ENCODE measurements at places on chromosomes 6 and 20. TPM values are rescaled to one million over a fixed set of nuclear protein-coding genes. Genes with fewer than 3 reads are reported as not detected.

GRCh38 chr6:91667596-91667995 lies 1080.7 kb upstream of the MAP3K7 start:
- H3K27me3 ChIP-seq = no peaks in the 10 kb centered on the region
- no peak overlapping the region for H3K4me3 ChIP-seq
- no peaks in the 10 kb centered on the region for H3K4me1 ChIP-seq
- no peaks in the 10 kb centered on the region for H3K36me3 ChIP-seq
- H3K27ac ChIP-seq = no peak overlapping the region
- no peak for DNase-seq

DNA sequence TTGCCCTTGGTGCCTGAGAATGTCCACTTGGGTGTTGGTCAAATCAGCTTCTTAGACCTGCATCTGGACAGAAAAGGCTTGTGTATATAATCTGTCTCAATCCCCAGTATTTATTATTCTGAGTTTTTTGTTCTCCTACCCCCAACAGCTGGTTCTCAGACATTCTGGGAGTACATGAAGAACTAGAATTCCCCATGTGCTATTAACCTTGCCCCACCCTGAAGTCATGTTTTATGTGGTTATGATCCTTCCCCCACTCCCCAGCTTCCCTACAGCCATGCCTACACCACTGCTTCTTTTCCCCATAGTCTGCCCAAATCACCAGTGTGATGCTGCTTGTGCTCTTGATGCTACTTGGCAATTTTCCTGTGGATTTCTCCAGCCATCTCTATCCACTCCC lies 157.0 kb downstream of the ADAT2 start:
- no peaks in the 10 kb centered on the region for H3K4me1 ChIP-seq
- H3K4me3 ChIP-seq = no peak overlapping the region
- H3K27me3 ChIP-seq = no peaks in the 10 kb centered on the region
- no peaks in the 10 kb centered on the region for H3K36me3 ChIP-seq
- no peak overlapping the region for H3K27ac ChIP-seq

GRCh38 chr6:3011592-3011991 lies 11.9 kb downstream of the NQO2 start:
- no peak overlapping the region for H3K27ac ChIP-seq
- peaks cover 29% of the 10 kb centered on the region for H3K36me3 ChIP-seq
- H3K27me3 ChIP-seq = no peaks in the 10 kb centered on the region
- no peak for DNase-seq
- no peak overlapping the region for H3K4me3 ChIP-seq

REPS1 gene
- 43.1 TPM for total RNA-seq

DNA sequence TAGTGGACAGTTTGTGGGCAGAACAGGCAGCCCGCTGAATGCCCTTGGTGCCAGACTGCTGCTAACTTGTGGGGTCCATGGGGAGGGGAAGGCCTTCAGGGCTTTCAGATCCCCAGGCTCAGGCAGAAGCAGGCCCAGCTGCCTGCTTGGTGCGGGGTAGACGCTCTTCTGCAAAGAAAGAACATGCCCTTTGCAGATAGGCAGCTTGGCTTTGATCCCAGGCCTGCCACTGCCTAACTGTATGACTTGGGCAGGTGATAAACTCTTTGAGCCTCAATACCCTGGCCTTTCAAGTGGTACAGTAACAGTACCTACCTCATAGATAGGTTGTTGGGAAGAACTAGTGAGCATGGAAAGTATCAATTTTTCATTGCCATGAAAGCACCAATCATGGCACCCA lies 28.4 kb downstream of the CHMP4B start:
- no peak for DNase-seq
- H3K4me1 ChIP-seq = peaks cover 19% of the 10 kb centered on the region
- no peaks in the 10 kb centered on the region for H3K27me3 ChIP-seq
- no peak overlapping the region for H3K27ac ChIP-seq
- no peaks in the 10 kb centered on the region for H3K36me3 ChIP-seq

DNA sequence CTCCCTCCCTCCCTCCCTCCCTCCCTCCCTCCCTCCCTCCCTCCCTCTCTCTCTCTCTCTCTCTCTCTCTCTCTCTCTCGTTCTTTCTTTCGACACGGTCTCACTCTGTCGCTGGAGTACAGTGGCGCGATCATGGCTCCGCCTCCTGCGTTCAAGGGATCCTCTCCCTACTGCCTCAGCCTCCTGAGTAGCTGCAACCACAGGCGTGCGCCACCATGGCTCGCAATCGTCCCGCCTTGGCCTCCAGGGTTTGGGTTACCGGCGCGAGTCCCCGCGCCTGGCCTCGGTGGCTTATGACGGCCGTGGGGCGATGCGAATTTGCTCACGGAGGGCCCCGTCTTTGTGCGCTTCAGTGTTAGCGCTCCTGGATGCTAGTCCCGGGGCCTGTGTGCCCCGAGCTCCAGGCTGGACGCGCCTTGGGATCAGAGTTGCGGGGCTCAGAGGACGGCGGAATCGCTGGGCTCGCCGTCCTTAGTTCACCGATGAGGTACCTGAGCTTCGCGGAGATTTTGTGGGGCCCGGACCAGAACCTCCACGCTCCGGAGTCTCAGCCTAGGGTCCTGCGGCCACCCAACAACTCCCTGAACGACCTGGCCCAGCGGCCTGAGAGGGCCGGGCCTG lies 45.2 kb downstream of the MCUR1 start:
- H3K4me3 ChIP-seq = no peak overlapping the region
- H3K36me3 ChIP-seq = no peaks in the 10 kb centered on the region
- no peak overlapping the region for H3K27ac ChIP-seq
- peaks cover 18% of the 10 kb centered on the region for H3K4me1 ChIP-seq
- H3K27me3 ChIP-seq = no peaks in the 10 kb centered on the region

DNA sequence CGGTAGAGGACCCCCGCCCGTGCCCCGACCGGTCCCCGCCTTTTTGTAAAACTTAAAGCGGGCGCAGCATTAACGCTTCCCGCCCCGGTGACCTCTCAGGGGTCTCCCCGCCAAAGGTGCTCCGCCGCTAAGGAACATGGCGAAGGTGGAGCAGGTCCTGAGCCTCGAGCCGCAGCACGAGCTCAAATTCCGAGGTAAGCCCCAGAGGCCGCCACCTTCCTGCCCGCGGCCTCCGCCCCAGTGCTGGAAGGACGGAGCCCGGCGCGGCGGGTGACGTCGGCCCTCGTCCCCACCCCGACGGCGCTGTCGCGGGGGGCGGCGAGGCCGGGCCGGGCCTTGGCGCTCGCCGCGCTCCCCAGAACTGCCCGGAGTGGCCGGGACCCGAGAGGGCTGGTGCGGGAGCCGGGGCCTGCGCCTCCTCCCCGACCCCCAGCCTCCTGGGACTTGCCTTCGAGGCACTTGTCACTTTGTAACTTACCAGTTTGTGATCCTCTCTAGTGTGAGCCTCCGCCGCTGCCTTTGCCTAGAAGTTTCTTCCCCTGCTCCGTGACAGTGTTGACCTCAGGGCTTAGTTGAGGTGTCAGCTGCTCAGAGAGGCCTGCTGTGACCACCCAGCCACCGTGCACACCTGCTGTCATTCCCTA lies 417 bp downstream of the VAPB start:
- H3K27ac ChIP-seq = peak overlapping the region; percentile 94
- peak; percentile 77 for DNase-seq
- no peaks in the 10 kb centered on the region for H3K27me3 ChIP-seq
- peaks cover 16% of the 10 kb centered on the region for H3K36me3 ChIP-seq
- H3K4me1 ChIP-seq = peaks cover 13% of the 10 kb centered on the region
- H3K4me3 ChIP-seq = peak overlapping the region; percentile 79

LTA gene
- total RNA-seq = not detected

KIAA0408 gene
- total RNA-seq = 1.8 TPM

All from osteoblast (primary cell).